Caki2 (cell line): ENCODE measurements at places on chromosomes 11 and 22. TPM values are rescaled to one million over a fixed set of nuclear protein-coding genes. Genes with fewer than 3 reads are reported as not detected.

The GALNT18 gene
- total RNA-seq: 13.5 and 15.5 TPM in 2 replicates

The BMAL1 gene
- 7.1 and 11.3 TPM in 2 replicates for total RNA-seq

The HEPACAM gene
- not detected in 2 replicates for total RNA-seq

The CXCR5 gene
- total RNA-seq: not detected in 2 replicates

The OR51I1 gene
- total RNA-seq: not detected in 2 replicates

DNA sequence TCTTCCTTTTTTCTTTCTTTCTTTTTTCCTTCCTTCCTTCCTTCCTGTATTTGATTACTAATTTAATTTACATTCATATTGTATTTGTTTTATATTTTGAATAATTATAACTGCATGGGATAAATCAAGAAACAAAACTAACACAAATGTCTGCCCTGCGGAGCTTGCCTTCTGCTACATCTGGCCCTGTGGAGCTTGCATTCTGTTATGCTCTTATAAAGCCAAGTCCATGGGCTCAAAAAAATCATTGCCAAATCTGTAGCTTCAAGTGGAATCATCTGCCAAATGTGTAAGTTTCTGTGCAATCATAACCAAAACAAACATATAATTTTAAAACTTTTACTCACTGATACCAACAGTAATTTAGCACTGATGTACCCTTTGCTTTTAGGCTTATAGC, 8.0 kb upstream of the OR52J3 start:
- no peak for DNase-seq

- DNase-seq: peak; percentile 29
Observed at GRCh38 chr22:41770715-41771468, 29.6 kb upstream of the CCDC134 start.

DNA sequence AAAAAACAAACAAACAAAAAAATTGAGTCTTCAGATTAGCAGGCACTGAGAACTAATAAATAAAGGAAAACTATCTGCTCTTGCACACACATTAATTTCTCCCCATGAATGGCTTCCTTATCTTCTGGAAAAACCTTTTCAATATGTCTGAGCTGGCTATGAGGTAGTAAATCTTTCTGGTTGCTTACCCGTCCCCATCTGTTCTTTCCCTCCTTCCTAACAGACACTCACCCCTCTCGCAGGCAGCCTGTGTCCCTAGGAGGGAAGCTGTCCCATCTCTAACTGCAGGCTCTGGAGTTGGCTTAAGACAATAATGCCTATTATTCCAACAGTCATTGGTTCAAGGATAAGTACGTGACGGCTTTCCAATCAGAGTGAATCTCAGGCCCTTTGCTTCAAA, 8.2 kb upstream of the SCUBE2 start:
- DNase-seq: no peak

- no peak for DNase-seq
Observed at GRCh38 chr11:135022454-135022853, 610.4 kb upstream of the B3GAT1 start.

DNA sequence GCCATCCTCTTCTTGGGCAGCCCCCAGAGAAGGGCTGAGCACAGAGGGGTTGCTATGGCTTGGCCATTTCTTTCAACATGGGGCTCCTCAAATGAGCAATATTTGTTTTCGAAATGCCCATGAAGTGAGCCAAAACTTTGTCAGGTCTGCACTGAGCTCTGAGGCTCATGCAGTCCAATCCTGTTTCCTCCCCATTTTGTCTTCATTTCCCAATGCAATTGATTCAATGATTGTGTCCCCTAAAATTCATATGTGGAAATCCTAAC, 60.6 kb upstream of the CD44 start:
- DNase-seq: no peak

DNA sequence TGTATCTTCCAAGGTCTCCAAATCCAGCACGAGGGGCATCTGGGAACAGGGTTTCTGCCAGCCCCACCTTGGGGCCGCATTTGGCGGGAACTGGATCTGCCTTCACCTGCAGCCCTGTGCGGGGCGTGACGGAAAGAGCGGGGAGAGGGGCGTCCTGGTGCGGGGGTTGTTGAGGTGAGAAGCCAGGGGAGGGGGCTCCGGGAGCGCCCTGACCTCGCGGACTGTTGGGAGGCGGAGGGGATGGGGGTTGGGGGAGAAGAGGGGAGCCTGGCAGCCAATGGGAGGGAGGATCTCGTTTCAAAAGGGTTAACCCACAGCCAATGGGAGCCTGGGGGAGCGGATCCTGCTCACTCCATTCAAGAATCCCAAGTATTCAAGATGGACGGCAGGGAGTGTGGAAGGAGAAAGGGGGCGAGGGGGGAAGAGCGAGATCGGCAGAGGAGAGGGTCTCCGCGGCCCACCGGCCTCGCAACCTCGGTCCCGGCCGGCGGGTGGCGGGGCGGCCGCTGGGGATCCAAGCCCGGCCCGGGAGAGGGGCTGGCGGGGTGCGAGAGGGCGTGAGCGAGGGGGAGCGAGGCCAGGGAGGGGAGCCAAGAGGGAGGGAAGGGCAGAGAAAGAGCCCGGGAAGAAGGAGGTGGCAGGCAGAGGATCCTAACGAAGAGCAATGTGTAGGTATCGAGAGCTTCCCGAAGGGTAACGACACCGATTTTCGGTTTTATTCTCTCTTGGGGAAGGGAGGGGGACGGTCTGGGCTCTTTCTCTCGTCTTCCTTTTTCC, 11.5 kb downstream of the YPEL4 start:
- DNase-seq: peak; percentile 52
